ENCODE measurements at places on chromosomes 13 and 19.
A peak's percentile ranks its signal among the peaks of the same experiment; 100 is the strongest.

DNA sequence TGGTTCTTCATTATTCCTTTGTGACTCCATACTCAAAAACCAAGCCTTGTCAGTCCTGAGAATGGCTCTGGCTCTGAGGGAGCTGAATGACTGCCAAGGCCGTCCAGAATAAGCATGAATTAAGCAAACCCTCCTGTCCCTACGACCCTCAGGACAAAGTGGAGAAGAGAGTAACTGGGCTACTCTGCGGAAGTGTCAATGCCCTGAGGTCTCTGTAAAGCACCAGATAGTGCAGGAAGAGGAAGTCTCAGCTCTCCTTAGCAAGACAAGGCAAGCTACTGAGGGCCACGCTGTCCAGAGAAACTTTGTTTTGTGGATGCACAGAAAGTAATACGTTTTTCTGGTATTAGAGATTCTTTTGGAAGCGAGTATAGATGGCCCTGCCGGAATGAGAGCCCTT is 94.1 kb downstream of the RNASEH2B start:
- no peak for DNase-seq

- DNase-seq = peak; percentile 74
These were observed at the start of gene SBNO2 for GRCh38 chr19:1173845-1174809. Gene SBNO2, minus strand, starts transcription at chr19:1174268. Its CDS starts 19,992 bp downstream, at chr19:1154276.

GRCh38 chr19:35816262-35816661 is 3.6 kb upstream of the PRODH2 start:
- DNase-seq = no peak

DNA sequence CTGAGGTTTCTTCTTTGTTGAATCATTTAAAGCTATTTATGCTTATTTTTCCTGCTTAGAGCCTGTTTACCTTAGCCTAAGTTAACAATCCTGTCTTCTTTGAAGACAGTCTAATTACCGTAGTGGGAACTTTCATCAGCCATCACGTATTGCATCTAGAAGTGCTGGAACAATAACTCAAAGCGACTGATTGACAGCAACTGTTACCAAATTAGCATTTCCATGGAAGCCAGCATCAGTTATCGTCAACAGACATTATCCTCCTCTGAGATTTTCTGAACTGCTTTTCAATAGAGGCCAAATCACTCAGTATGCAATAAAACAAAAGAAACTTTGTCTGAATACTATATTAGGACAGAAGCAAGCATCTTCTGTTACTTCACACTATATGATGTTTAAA is 433.3 kb upstream of the SLITRK1 start:
- DNase-seq = no peak

DNA sequence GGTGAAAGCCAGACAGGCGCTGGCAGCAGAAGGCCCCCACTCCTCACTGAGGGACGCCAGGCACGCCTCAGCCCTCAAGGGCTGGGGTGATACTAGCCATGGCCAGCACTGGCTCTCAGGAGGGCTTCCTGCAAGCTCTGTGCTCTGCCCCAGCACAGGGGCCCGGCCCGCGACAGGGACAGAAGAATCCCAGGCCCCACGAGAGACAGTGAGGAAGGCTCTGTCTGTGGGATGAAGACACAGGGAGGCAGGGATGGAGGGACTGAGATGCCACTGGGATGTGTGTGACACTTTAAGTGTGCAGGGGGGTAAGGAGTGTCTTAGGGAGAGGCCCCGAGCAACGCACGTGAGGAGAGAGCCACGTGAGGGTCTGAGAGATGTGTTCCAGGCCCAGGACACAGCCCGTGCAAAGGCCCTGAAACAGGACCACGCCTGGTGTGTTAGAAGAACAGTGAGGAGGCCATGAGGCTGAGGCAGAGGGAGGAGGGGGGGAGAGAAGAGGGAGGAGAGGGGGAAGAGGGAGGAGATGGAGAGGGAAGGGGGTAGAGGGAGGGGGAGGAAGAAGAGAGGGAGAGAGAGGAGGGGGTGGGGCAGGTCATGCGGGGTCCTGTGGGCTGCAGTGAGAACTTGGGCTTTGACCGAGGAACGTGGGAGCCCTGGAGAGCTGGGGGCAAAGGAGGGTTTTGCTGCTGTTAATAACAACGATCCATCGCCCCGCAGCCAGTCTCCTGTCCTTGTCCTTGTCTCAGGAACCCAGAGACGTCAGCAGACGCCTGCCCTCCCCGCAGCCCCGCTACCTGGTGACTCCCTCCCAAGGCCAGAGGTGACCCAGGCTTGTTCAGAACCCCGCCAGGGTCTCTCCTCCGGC is 7.2 kb downstream of the RPL36 start:
- no peak for DNase-seq

GRCh38 chr19:47231215-47232054 is 436 bp upstream of the BBC3 start:
- DNase-seq = peak; percentile 86

DNA sequence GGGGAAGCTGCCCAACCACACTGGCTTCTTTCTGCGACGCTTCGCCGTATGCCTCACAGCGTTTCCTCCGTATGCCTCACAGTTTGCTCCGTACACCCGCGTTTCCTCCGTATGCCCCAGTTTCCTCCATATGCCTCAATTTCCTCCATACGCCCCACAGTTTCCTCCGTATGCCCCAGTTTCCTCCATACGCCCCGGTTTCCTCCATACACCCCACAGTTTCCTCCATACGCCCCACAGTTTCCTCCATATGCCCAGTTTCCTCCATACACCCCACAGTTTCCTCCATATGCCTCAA is 22.6 kb downstream of the GAS6 start:
- no peak for DNase-seq

GRCh38 chr13:40384976-40385857 is 281.2 kb downstream of the FOXO1 start:
- no peak for DNase-seq

DNA sequence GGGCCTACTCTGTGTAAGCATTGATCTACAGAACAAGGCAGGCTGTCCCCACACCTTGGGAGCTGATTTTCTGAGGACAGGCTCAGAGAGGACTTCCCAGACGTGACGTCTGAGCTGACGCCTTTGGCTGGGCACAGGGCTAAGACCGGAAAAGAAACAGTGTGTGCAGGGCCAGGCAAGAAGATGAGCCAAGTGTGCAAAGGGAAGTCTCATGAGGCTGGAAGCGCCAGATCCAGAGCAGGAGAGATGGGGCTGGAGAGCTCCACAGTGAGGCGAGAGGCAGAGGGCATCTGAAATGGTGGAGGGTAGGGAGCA is 12.7 kb downstream of the IGLON5 start:
- no peak for DNase-seq

GRCh38 chr13:99119656-99120055 is 81.0 kb upstream of the UBAC2 start:
- peak; percentile 2 for DNase-seq

DNA sequence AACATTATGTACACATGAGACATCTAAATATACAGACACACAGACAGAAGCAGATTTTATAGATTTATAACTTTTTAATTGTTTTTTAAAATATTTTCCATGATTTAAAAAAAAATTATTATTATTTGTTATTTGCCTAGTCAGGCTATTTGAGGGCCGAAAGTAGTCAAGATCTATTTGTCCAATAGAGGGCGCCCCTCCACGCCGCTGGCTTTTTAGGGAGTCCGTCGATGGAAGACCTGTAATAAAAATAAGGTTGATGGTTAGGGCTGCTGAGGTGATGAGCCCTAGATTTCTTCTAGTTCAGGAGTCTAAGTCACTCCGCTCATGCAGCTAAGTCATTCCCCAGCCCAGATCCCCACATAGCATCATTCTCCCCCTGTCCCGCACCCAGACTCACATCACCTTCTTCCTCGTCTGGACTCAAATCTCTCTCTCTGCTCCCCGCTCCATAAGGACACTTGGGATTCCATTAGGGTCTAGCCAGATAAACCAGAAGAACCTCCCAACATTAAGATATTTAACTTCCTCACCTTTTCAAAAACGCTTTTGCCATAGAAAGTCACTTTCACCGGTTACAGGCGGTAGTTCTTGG is 33.9 kb upstream of the CEACAM21 start:
- DNase-seq = peak; percentile 65

DNA sequence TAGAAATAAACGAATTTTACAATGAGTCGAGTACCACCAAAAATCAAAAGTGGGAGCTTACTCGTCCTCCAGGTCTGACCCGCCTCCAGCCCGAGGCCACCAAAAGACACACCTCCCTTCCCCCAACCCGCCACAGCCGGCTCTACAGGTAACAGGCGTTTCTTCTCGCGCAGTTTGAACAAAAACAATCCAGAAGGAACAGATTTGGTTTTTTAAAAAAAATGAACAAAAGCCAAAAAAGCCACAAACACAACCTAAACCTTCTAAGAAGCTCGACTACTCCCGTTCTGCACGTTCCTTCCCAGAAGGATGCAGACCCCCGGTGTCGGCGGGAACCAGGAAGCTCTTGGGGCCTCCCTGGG is 671 bp downstream of the ZDHHC20 start:
- peak; percentile 27 for DNase-seq

- no peak for DNase-seq
These were observed 6.1 kb downstream of the CLEC4M start for GRCh38 chr19:7769171-7769570.

DNA sequence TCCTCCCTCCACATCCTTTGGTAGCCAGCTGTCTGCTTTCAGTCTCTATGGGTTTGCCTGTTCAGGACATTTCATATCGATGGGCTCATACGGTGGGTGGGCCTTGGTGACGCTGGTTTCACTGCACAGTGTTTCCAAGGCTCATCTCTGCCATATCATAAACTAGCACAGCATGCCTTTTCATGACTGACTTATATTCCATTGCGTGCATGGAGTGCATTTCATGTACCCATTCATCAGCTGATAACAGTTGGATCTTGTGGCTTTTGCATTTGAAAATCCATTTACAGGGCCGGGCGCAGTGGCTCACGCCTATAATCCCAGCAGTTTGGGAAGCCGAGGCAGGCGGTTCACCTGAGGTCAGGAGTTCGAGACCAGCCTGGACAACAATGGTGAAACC is 69.9 kb downstream of the TDRD12 start:
- no peak for DNase-seq

GRCh38 chr19:42521346-42522030 is 6.8 kb downstream of the CEACAM1 start:
- no peak for DNase-seq
